ENCODE measurements at places on chromosomes 13 and 19.
A peak's percentile ranks its signal among the peaks of the same experiment; 100 is the strongest.

GRCh38 chr19:12833738-12834565, 427 bp downstream of the RTBDN start:
- DNase-seq = no peak

GRCh38 chr13:30520571-30520970, 54.8 kb upstream of the HMGB1 start:
- DNase-seq = no peak

GRCh38 chr13:96033220-96034015, 19.8 kb downstream of the UGGT2 start:
- no peak for DNase-seq

- DNase-seq = no peak
These were observed 396.9 kb upstream of the SLITRK1 start for GRCh38 chr13:84279166-84279565.

- DNase-seq = no peak
These were observed 88.5 kb downstream of the RAB20 start for GRCh38 chr13:110472904-110473563.

- DNase-seq = no peak
These were observed 32.8 kb downstream of the ELL start for GRCh38 chr19:18488838-18489626.

- no peak for DNase-seq
These were observed 4.2 kb downstream of the SPINT2 start for GRCh38 chr19:38268539-38268938.

GRCh38 chr19:33678796-33679585, 57.2 kb downstream of the CHST8 start:
- no peak for DNase-seq

DNA sequence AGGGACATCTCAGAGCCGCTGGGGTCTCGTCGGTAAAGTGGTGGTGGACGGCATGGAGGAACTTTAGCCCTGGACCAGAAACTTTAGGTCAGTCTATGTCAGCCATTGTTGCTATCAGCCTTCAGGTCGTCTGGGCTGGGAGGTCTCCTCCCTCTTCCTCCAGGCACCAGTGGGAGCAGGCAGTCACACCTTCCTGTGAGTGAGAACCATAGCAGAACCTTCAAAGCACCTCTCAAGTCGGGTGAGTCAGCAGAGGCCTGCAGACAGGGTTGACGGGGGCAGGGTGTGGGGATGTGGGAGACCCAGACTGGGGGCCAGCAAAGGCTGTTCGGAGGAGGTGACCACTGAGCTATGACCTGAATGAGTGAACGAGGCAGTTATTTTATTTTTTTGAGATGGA, 15.4 kb upstream of the SBNO2 start:
- DNase-seq = peak; percentile 38

- DNase-seq = no peak
These were observed 35.2 kb upstream of the CXCL17 start for GRCh38 chr19:42477933-42478332.

- DNase-seq = no peak
These were observed 208.3 kb upstream of the NBEA start for GRCh38 chr13:34733721-34734120.

- no peak for DNase-seq
These were observed 3.0 kb upstream of the HIPK4 start for GRCh38 chr19:40392894-40393517.

DNA sequence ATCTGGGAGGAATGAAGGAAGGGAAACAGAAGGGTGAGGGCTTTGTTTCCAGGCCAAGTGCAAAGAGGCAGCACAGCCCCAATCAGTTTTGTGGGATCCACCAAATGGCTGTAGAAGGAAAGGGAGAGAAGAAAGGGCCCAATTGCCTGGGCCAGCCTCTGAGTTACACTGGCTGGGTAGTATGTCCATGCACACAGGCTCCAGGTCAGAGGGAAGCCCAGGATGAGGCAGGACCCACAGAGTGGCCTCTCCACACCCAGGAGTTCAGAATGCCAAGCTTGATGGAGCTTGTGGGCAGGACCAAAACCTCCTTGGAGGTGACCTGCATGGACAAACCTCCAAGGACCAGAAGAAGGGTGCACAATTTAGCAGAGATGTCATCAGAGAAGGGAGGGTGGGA, 178.2 kb upstream of the TSHZ3 start:
- no peak for DNase-seq

GRCh38 chr13:98877466-98877865, 100.4 kb downstream of the DOCK9 start:
- no peak for DNase-seq

GRCh38 chr19:45305421-45305820, 17.3 kb downstream of the CKM start:
- no peak for DNase-seq

DNA sequence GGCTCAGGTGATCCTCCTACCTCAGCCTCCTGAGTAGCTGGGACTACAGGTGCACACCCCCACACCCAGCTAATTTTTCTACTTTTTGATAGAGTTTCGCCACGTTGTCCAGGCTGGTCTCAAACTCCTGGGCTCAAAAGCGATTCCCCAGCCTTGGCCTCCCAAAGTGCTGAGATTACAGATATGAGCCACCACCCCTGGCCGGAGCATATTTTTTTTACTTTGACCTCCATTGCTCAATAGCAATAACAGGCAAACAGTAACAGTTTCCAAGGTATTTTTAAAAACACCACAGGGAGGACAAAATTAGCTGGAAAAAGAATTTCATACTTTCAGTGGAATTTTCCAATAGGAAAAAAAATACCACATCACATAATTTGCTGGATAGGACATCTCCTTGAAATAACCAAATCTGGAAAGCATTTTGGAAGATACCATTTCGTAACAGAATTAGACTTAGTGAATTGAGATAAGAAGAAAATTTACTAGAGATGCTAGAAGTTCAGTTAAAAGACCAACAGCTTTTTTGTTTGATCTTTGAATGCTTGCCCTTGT, 5.2 kb downstream of the DUXA start:
- no peak for DNase-seq

GRCh38 chr19:16554776-16555175, 12.5 kb upstream of the CHERP start:
- DNase-seq = no peak

DNA sequence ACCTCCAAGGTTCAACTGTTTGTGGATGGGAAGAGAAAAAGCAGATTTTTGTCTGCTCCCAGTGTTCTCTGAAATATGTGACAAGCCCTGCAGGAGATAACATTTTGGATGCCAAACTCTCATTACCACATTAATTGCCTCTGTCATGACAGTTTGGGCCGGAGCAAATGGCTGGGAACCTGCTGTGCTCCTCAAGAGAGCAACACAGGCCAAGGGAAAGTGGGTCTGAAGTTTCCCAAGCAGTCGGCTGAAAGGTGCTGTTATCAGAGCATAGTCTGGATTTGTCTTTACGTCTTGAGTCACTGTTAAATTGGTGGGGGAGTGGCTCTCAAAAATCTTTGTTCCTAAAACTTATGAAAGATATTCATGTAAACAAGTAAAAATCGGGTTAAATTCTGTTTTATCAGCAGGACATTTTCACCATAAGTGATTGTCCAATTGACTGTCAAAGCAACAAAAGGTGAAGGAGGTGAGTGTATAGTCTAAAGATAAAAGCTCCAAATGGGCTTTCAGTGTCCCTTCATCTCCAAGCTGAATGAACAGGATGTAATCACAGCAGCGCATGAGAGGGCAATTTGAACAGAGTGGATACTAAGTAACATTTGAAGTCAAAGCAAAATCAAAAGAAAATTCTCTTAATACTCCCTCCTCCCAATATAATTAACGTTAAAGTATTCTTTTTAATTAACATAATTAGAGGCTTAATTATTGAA, 844.8 kb downstream of the PCDH17 start:
- DNase-seq = no peak

- no peak for DNase-seq
These were observed 10.4 kb upstream of the NANOS2 start for GRCh38 chr19:45924891-45925447.

DNA sequence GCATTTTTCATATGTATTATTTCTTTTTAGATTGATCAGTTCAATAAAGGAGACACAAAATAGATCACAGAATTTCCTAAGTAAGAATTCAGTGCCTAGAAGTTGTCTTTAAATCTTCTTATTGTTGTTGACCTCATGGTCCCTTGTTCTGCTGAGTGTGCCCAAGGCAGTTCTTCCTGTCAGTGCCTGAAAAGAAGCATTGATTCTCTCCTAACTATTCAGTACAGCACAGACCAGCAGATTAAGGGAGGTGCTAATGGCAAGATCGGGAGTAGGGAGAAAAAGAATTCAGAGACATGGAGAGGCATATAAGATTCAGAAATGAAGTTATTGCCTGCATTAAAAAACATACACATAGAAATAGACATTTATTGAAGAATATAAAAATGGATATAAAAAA, 180.5 kb upstream of the PCDH9 start:
- DNase-seq = no peak

DNA sequence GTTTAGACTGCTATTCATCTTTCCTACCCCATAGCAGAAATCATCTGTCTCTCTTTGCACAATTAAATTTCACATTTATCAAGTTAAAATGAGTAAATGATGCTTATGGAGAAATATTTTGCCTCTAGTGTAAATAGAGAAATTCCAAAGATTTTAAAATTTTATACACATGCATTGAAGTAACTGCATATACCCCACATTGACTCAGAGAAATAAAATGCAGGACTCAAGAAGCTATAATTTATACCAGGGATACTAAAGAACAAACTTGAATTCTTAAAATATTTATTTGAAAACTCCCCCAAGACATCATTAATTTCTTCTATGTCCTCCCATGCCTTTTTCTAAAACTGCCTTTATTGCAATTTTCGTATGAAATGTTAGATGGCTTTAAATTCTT, 165.8 kb downstream of the DIAPH3 start:
- DNase-seq = no peak

- DNase-seq = no peak
These were observed 1581.3 kb downstream of the EFNB2 start for GRCh38 chr13:104954210-104954609.

- no peak for DNase-seq
These were observed 36.7 kb upstream of the DGKH start for GRCh38 chr13:42011601-42012350.

DNA sequence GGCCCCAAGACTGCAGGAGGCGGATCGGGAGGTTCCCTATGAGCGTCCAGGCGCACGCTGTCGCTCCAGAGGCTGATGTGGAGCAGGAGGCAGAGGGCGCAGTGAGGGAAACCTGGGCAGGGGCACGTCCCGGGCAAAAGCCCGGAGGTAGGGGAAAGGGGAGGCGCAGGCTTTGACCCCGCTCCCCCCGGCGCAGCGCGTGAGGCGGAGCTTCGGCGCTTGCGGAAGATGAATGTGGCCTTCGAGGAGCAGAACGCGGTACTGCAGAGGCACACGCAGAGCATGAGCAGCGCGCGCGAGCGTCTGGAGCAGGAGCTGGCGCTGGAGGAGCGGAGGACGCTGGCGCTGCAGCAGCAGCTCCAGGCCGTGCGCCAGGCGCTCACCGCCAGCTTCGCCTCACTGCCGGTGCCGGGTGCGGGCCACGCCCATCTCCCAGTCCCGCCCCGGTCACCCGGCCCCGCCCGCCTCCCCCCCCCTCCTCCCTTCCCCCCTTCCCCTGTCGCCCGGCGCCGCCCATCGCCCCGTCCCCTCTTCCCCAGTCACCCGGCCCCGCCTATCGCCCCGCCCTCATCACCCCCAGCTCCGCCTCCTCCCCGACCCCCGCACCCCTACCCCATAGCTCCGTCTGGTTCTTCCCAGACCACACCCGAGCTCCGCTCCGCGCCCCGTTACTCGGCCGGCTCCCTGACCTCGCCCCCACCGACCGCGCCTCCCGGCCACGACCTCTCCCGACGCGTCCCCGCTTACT, 4.1 kb downstream of the HMG20B start:
- DNase-seq = no peak

GRCh38 chr13:75217949-75218348, 264.0 kb downstream of the TBC1D4 start:
- no peak for DNase-seq
